Cortex of kidney (tissue), 1 donor: ENCODE measurements at places on chromosomes 6 and 20.

GRCh38 chr6:89979481-89980119 lies 85.3 kb downstream of the GJA10 start:
- DNase-seq: no peak

DNA sequence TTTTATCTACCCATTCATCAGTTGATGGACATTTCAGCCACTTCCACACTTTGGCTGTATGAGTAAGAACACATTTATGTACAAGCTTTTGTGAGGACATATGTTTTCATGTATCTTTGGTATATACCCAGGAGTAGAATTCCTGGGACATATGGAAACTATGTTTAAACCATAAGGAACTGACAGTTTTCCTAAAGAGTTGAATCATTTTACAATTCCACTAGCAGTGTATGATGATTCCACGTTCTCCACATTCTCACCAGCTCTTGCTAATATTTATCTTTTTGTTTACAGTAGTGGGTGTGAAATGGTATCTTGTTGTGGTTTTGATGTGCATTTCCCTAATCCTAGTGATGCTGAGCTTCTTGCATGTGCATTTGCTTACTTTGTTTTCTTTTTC lies 338.1 kb downstream of the PLCB1 start:
- DNase-seq: no peak

- no peak for DNase-seq
Measured at GRCh38 chr20:51624157-51624731, 81.7 kb upstream of the NFATC2 start.

GRCh38 chr6:50927800-50928199 lies 109.1 kb downstream of the TFAP2B start:
- DNase-seq: no peak

DNA sequence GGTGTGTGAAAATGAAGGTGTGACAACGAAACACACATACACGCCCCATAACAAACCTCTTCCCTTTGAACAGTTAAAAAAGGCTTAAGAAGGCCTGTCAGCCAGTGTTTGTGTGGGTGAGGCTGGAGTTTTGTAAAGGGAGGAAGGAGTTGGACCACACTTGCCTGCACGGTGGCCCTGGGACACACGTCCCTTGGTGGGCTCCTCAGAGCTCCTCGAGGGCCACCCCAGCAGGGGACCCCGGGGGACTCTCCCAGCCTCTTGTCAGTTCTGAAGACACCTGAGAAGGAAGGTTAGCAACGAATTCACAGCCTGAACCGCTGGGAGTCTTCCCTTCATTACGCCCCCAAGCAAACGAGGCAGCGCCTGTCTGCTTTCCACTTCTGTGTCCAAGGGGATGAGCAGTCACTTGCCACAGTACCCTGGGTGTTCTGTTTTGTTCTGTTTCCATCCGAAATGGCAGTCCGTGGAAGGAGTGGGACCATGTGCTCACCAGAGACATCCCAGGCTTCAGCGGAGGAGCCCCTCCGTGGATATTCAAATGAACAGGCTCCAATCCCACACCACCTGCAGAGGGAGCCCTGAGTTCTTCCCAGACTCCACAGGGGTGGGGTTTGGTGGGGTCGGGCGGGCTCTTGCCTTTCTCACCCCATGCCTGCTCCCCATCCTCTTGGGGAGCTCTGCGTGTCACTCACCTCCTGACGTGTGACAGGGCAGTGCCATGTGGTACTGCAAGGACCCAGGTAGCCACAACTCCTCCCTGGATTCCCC lies 68.6 kb downstream of the NRN1 start:
- DNase-seq: no peak

GRCh38 chr6:140039364-140039763 lies 664.9 kb upstream of the CITED2 start:
- DNase-seq: no peak

DNA sequence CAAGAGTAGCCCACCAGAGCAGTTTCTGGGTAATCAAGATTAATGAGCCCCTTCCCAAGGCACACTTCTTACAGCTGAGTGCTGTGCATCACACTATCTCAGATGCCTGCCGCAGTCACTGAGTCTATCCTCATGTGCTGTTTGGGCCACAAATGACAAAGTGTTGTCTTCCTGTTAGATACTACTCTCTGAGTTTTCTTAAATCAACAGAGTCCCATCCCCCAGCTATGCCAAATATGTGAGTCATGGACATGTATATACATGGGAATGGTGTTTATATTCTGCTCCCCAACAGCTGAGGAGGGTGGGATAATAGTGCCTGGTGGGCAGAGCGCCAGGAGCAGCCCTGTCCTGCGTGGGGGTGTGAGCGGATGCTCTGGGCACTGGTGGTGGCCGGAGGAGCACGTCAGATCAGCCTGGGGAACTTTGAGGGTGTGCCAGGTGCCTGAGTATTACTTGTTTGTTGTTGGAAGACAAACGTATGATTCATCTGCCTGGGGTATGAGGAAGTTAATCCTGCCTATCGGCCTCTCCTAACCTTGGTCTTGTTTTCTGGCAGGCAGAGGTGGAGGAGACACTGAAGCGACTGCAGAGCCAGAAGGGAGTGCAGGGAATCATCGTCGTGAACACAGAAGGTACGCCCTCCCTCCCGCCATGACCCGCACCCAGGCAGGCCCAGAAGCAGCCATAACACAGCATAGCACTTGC lies 9.6 kb downstream of the DYNLRB1 start:
- no peak for DNase-seq

GRCh38 chr6:3347247-3347646 lies 88.5 kb downstream of the PSMG4 start:
- no peak for DNase-seq

DNA sequence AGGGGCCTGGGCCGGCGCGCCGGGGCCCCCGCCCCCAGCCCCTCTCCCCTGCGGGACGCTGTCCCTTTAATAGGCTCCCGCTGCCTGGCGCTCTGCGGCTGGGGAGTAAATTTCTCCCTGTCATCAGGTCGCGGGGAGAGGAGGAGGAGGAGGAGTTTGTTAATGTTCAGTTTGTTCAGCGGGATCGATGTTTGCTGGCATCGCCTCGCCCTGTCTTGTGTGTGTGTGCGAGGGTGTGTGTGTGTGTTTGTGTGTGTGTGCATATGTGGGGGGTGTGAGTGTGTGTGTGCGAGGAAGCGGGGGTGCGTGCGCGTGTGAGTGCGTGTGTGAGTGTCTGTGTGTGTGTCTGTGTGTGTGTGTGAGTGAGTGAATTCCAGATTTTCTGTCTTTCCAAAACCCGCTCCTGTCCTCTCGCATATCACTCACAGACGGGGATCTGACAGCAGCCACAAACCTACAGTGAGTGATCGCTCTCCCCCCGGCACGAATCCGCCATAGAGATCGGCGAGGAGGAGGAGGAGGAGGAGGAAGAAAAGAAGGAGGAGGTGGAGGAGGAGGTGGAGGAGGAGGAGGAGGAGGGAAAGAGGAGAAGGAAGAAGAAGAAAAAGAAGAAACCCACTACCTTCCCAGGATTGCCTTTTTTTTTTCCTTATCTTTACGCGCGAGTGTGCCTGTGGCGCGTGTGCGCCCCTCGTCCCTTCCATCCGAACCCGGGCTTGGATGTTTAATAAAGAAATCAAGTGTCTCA lies at the start of gene TSHZ2:
Gene TSHZ2, plus strand, starts transcription at position 169 of the 748 bp plus-strand sequence. CDS start 936 bp downstream, outside the sequence.
- no peak for DNase-seq

DNA sequence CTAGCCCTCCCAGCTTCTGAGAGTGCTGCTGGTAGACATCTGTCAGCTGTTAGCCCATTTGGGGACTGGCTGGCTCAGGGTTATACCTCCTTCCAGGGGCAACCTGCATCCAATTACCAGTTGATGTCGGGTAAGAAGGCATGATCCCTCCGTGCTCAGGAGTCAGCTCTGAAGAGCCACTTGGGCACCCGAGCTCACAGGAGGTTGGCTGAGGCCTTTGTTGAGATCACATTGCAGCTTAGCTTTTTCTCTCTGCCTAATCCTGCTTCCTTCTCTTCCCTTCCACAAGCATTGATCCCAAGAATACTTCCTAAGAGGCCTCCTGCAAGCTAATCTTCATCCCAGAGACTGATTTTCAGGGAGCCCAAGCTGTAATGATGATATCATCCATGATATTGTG lies 35.5 kb downstream of the SCP2D1 start:
- no peak for DNase-seq

DNA sequence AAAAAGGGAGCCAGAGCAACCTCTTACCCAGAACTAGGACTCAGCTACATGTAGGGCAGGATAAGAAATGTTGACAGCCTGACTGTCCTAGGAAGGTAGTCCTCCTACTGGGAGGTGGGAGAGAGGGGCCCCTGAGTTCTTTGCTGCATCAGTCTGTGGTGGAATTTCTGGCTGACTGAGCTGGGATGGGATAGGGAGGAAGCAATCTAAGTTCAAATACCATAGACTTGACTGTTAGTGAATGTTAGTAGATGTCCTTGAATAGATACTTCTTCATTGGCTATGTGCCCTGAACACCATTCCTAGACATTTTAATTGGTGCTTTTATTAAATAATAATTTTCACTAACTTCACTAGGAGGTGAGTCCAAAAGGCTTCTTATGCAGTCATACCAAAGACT lies 1343.6 kb upstream of the CITED2 start:
- no peak for DNase-seq

- no peak for DNase-seq
Measured at GRCh38 chr6:139965393-139965792, 590.9 kb upstream of the CITED2 start.

DNA sequence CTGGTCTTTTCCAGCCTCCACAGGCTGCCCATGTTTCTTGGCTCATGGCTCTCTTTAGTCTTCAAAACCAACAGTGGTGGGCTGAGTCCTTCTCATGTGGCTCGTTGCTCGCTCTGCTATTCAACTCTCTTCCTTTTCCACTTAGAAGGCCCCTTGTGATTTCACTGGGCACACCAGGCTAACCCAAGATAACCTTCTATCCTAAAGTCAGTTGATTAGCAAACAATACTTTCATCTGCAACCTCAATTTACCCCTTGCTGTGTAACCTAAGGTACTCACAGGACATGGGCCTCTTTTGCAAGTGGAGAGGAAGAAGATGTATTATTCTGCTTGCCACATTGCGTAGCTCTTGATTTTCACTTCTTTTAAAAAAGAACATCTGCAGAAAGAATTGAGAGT lies 79.6 kb downstream of the UTRN start:
- DNase-seq: no peak

GRCh38 chr6:31702405-31702818 lies 712 bp downstream of the ABHD16A start:
- DNase-seq: no peak

- no peak for DNase-seq
Measured at GRCh38 chr6:37480951-37481534, 18.6 kb downstream of the CCDC167 start.

DNA sequence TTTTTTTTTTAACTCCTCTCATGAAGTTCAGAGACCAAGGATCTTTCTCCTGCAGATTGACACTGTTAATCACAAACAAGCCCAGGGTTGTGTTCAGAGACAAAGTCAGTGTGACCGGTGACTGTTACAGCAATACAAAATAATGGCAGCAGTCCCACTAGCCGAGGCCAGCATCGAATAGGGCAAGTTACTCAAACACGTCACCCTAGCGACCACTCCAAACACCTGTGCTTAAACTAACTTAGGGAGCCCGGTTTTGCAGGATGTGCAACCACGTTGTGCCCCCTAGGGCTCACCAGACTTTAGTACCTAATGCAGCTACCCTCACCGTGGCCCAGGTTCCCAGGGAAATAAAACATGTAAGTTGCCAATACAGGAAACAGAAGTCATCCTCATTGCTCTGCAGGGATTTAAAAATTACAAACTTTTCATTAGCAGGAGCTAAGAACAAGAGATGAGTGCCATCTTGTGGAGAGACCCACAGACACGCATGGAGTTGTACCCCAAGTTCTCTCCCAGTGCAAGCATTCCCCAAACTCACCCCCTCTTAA lies 38.1 kb downstream of the FAM50B start:
- DNase-seq: no peak

DNA sequence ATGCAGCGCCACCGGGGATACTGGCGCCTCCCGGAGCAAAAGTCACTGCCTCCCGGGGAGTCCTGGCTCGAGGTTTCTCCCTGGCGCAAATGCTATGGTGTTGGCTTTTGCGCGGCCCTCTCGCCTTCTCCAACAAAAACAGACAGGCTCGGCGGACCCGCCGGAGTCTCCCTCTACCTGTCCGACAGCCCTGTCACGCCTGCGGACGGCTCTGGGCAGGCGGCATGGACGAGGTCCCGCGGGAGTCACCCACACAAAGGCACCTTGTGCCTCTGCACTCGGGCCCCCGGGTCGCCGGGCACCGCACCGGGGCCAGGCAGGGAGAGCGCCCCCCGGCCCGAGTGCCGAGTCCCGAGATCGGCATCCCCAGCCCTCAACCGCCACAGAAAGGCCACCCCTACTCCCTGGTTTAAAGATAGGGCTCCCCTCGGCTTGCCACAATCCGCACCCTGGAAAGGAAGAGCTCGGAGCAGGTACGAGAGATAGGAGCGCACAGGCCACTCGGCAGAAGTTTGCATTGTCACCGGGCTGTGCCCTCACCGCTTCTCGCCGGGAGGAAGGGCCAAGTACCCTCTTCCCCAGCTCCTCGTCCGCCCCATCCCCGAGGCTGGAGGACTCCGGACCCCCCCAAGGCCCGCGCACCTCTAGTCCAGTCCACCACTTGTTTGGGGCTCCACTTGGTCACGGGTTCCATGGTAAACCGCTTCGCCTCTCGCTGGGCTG lies 903 bp downstream of the CNKSR3 start:
- no peak for DNase-seq

DNA sequence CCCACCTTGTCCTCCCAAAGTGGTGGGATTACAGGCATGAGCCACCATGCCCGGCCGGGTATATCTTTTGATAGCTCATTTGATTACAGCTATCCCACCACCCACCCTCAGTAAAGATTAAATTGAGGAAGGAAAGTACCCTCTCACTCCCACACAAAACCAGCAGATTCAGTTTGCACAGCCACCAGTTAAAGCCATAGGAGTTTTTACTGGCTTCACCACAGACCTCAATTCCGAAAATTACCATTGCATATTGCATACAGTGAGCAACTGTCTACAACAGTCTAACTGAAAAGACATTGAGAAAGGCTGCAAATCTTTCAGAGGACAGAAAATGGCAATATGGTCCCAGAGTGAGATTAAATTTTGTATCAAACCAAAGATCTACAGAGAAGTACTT lies 34.9 kb downstream of the ESF1 start:
- DNase-seq: no peak

GRCh38 chr6:20473518-20473917 lies 60.7 kb upstream of the CDKAL1 start:
- DNase-seq: no peak

- no peak for DNase-seq
Measured at GRCh38 chr6:150640556-150641209, 41.0 kb downstream of the PLEKHG1 start.

- DNase-seq: no peak
Measured at GRCh38 chr6:12228447-12229146, 61.6 kb upstream of the EDN1 start.

GRCh38 chr6:91317247-91317835 lies 730.5 kb upstream of the MAP3K7 start:
- no peak for DNase-seq
